ENCODE measurements at places on chromosomes 2 and 18.

GRCh38 chr2:183371545-183371944 lies 247.3 kb downstream of the NUP35 start:
- no peak for DNase-seq

DNA sequence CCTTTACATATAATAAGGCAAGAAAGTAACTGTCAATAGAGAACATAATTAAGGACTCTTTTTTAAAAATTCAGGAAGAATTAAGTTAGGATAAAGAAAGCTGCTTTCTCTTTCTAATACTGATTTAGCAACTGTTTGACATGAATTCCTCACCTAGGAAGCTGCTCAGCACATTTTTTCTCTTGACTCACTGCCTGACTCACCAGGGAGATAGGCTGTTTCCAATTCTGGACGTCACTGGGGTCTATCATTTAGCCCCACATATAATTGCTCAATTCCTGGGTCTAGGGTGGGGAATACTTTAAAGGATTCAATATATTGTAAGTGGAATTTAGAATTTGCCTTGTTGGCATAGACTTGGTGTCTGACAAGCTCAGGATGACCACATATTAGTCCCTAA lies 50.8 kb upstream of the UGP2 start:
- DNase-seq, result no peak

- no peak for DNase-seq
These were observed 8.9 kb upstream of the SESTD1 start for GRCh38 chr2:179273461-179273962.

GRCh38 chr2:219522111-219523030 lies 8.1 kb downstream of the ASIC4 start:
- DNase-seq, result no peak

GRCh38 chr18:49177812-49178211 lies 227.0 kb upstream of the SMAD7 start:
- DNase-seq, result no peak

- no peak for DNase-seq
These were observed 204.8 kb downstream of the LDLRAD4 start for GRCh38 chr18:13423352-13423751.

DNA sequence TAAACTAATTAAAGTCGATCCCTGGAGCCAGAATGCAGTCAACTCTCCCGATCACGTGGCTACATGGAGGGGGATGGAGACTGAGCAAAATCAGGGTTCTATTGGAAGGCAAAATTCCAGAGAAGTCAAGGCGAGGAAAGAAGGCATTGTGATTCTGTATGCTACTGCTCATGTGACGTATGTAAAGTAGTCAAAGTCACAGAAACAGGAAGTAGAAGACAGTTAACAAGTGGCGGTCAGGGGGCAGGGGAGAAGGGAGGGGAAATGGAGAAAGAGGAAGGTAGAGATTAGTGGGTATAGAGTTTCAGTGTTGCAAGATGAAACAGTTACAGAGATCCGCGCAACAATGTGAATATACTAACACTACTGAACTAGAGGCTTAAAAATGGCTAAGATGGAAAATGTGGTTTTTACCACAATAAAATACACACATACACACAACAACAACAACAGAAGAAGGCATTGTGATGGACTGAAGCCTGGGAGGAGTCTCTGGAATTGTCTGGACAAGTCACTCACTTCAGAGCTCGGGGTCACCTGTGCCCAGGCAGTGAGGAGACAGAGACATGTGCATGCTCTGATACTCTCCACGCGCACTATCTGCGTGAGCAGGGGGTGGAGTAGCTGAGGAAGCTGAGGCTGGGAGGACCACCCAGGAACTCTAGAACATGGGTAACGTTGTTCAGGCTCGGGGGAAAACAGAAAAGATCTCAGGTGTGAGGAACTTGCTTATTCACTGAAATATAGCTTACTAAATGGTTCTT lies 89.9 kb upstream of the CDCA7 start:
- peak; percentile 9 for DNase-seq

DNA sequence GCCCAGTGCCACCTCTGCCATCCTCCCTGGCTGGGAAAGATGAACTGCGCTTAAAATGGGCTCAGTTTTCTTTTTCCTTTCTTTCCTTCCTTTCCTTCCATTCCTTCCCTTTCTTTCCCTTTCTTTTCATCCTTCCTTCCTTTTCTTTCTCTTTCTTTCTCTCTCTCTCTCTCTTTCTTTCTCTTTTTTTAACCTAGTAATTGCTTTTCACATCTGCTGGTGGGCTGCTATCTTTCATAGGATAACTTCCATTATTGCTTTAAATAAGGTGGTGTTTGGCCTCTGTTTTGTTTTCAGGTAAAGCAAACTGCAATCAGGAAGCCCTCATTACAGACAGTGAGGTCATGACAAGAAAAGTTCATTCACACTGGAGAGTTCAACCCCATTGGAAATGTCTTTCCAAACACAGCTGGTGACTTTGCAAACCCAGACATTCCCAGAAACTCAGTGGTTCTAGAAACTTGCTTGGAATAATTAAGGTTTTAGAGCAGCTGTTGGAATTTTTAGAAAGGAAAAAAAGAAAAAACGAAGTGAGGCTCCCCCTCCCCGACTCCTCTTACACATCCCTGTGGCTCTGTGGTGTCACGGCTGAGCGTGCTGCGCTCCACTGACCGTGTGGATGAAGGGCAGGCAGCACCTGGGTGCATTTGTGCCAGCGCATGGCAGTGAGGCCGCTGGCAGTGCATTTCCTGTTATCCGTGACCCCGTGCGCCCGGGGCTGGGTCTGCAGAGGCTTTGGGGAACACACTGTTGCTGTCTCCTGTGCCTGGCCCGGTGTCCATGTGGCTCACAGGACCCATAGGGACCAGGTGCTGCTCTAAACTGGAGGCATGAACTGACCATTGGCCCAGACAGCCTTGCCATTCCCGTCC lies 76.9 kb downstream of the MBP start:
- DNase-seq, result no peak

DNA sequence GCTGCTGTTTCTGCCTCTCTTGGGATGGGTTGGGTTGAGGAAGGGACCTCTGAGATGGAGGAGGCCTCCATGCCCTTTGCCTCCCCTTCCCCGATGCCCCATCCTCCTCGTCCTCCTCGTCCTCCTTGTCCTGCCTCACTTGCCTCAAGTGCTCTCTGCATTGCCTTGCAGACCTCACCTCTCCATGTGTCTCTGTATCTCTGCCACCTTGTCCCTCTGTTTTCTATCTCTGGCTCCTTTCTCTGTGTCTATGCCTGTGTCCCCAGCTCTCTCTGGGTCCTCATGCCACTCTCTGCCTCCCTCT lies 87.5 kb downstream of the MCFD2 start:
- no peak for DNase-seq

GRCh38 chr2:9087121-9087681 lies 83.7 kb upstream of the MBOAT2 start:
- DNase-seq, result no peak

- DNase-seq, result no peak
These were observed 110.3 kb downstream of the NBAS start for GRCh38 chr2:15450808-15451207.

DNA sequence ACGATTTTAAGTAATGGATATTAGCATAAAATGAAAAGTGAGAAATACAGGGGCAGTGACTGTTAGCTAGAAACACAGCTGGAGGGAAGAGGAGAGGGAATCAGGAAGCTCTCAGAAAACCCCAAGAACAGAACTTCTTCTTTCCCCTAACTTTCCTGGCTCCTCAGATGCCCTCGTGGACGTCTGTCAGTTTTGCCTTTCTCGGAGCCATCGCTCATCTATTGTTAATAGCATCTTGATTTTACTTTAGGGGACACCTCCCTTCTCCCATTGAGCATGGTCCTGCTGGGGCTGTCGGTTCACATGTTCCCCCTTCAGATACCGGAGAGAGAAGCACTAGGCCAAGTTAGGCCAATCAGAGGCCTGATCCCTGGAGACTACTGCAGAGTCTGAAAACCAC lies 2.3 kb upstream of the PLEK start:
- DNase-seq, result no peak

GRCh38 chr18:55635439-55635838 lies 47.4 kb upstream of the TCF4 start:
- DNase-seq, result no peak

GRCh38 chr18:66646609-66647008 lies 42.7 kb upstream of the CDH19 start:
- DNase-seq, result no peak

GRCh38 chr18:712401-713134 lies at the start of gene ENOSF1:
TSS of gene ENOSF1 (minus strand) at chr18:712630. CDS start at chr18:712587, 43 bp downstream.
- DNase-seq, result no peak

- DNase-seq, result no peak
These were observed at the start of gene SERPINB5 for GRCh38 chr18:63476668-63477067. TSS of gene SERPINB5 (plus strand) at chr18:63476958. CDS start at chr18:63484429, 7,471 bp downstream.

DNA sequence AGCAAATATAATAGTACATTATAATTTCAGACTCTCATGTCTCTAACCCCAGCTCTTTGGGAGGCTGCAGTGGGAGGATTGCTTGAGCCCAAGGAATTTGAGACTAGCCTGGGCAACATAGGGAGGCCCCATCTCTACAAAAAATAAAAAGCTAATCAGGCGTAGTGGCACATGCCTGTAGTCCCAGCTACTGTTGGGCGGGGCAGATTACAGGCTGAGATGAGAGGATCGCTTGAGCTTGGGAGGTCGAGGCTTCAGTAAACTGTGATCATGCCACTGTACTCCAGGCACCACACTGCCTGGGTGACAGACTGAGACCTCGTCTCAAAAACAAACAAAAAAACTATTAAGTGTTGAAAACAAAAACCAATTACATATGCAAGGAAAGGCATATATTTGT lies 123.0 kb upstream of the MYO3B start:
- no peak for DNase-seq
